ENCODE measurements at places on chromosomes 6 and 20. TPM values are rescaled to one million over a fixed set of nuclear protein-coding genes. Genes with fewer than 3 reads are reported as not detected.
A peak's percentile ranks its signal among the peaks of the same experiment; 100 is the strongest.

DNA sequence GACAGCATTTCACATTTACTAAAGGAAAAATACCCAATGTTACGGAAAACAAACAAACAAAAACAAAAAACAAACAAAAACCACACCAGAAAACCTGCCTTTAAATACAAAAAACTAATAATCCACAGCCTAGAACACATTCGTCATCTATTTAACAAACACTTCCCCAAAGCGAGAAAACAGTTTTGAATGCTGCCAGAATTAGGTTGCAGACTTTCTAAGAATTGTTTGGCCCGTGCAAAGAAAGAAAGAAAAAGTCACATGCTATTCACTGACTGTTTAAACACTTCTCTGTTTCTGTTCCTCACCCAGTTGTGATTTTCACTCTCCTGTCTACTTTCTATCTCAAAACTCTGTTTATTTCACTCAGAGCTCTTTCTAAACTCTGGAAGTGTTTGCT is 52.5 kb downstream of the BCAS1 start:
- no peaks in the 10 kb centered on the region for H3K27me3 ChIP-seq
- H3K4me3 ChIP-seq: no peak overlapping the region
- H3K36me3 ChIP-seq: no peaks in the 10 kb centered on the region
- no peak for DNase-seq
- H3K4me1 ChIP-seq: peaks cover 9% of the 10 kb centered on the region

DNA sequence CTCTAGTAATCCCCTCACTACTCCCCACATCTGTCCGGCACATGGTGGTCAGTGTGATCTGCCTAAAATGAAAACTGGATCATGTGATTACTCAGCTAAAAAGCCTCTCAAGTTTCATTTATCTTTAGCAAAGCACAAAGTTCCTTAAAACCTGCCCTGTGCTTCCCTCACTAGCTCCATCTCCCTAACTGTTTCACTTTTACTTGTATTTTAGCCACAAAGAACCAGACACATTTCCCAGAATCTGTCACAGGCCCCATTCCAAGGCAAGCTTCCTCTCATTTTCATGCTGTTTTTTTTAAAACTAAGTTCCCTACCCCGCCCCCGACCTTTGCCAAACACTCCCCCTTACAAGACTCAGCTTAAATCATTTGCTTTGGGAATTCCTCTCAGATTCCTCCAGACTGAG is 8.9 kb upstream of the IGF2R start:
- H3K27me3 ChIP-seq: peaks cover 14% of the 10 kb centered on the region
- H3K27ac ChIP-seq: no peak overlapping the region
- no peak overlapping the region for H3K4me3 ChIP-seq

- no peaks in the 10 kb centered on the region for H3K4me1 ChIP-seq
- H3K36me3 ChIP-seq: no peaks in the 10 kb centered on the region
- no peak for DNase-seq
- no peak overlapping the region for H3K4me3 ChIP-seq
Measured at GRCh38 chr20:56157530-56158203, 90.9 kb upstream of the MC3R start.

The MYCT1 gene
- not detected for total RNA-seq

GRCh38 chr6:57087916-57088315 is 2.1 kb upstream of the ZNF451 start:
- no peak for DNase-seq
- H3K27me3 ChIP-seq: no peaks in the 10 kb centered on the region
- peaks cover 15% of the 10 kb centered on the region for H3K36me3 ChIP-seq

The GRM1 gene
- total RNA-seq: not detected

- peak within 1 kb of the TSS; percentile 17 for H3K4me3 ChIP-seq
- H3K4me1 ChIP-seq: peaks cover 21% of the 10 kb centered on the region
- DNase-seq: no peak
- no peak within 1 kb of the TSS for H3K27ac ChIP-seq
Measured at GRCh38 chr6:77463308-77463860, at the start of gene HTR1B. Gene HTR1B, minus strand, starts transcription at chr6:77463491. Its CDS starts 88 bp downstream, at chr6:77463403.

The HDGFL1 gene
- not detected for total RNA-seq

The FILIP1 gene
- not detected for total RNA-seq

The ADGB gene
- total RNA-seq: not detected

The NT5E gene
- 3.4 TPM for total RNA-seq

- H3K36me3 ChIP-seq: no peaks in the 10 kb centered on the region
- H3K4me3 ChIP-seq: no peak overlapping the region
- H3K4me1 ChIP-seq: no peaks in the 10 kb centered on the region
- H3K27ac ChIP-seq: no peak overlapping the region
- no peak for DNase-seq
- H3K27me3 ChIP-seq: peaks cover 2% of the 10 kb centered on the region
Measured at GRCh38 chr20:48120120-48120519, 334.8 kb upstream of the SULF2 start.
